Upper lobe of right lung (tissue), 1 donor: ENCODE measurements at places on chromosomes 4 and X. TPM values are rescaled to one million over a fixed set of nuclear protein-coding genes. Genes with fewer than 3 reads are reported as not detected.

GRCh38 chr4:6076391-6076790, 58.2 kb upstream of the C4orf50 start:
- no peak for DNase-seq

DNA sequence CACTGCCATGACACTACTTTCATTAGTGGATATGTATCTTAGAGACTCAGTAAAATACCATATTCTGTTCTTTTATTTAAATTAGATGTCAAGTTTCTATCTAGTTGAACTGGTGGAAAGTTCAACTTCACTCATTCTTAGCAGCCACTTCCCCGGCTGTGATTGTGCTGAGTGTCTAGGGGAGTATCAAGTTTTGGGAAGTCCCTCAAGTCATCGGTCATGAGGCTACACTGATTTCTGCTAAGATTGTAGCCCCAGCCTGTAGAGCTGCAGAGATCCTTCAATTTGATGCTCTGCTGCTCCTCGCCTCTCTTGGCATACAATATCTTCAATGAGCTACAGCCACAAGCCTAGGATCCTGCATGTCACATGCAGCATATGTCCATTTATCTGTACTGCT, 53.9 kb downstream of the DMP1 start:
- no peak for DNase-seq

DNA sequence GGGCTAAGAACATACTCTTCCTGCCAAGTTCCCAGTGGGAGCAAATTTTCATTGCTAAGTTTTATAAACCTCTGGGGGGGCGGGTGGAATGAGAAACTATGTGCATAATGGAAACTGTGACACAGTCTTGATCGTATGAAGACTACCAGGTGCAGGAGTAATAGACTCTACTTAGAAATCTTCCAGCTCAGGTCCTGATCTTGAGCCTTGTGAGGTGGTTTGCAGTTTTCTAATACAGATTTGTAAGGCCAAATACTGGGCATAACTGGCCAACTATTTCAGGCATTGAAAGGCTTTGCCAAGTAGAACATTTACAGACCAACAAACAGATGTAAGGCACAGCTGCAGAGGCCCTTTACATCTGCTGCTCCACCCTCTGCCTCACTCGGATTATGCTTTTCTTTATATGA, 89.7 kb upstream of the CBR4 start:
- DNase-seq: no peak

GRCh38 chrX:137573324-137574101, 7.6 kb downstream of the ZIC3 start:
- DNase-seq: no peak

DNA sequence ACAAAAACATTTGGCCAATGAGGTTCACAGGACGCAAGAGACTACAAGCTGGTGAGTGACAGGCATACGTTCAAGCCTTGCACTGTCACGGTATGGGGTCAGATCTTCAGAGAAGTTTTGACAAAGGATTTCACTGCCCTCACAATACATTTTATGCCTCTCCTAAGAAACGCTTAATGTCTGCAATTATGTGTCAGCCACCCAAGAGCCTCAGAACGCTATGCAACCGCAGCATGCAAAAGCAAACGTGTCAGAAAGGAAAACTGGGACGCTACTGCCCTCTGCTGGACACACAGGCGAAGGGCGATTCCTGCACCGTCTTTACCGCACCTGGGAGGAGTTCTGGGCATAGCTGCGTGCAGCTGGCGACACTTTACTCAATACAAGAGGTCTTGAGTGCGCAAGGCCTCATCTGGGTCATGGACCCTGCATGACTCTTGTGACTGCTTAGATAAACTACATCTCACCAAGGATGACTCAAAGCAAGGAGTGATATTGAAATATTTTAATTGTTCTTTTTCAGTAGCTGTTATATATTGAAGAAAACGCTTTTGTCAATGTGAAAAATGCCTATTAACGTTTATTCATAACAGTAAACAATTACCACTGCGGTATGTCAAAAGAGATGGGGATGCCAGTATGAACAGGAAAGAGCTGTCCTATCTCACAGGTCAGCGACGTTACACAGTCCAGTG, 147.6 kb upstream of the FRG1 start:
- DNase-seq: peak; percentile 79

DNA sequence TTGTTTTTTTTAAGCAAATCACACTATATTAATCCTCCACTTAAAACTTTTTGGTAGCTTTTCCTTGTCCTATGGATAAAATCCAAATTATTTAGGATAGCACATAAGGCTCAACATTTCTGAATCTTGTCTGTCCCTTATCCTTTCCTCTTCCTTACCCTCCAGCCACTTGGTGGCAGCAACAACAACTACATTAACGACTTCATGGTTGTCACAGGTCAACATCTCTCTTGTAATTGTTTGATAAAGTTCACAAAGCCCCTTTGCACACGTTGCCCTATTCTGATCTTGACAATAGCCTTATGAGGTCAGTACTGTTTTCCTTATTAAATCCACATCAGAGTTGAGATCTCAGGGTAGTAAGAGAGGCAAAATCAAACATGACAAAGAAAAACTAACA, 269.0 kb upstream of the PABPC4L start:
- DNase-seq: no peak

GRCh38 chr4:2913168-2913567, 50.0 kb downstream of the NOP14 start:
- DNase-seq: peak; percentile 80

DNA sequence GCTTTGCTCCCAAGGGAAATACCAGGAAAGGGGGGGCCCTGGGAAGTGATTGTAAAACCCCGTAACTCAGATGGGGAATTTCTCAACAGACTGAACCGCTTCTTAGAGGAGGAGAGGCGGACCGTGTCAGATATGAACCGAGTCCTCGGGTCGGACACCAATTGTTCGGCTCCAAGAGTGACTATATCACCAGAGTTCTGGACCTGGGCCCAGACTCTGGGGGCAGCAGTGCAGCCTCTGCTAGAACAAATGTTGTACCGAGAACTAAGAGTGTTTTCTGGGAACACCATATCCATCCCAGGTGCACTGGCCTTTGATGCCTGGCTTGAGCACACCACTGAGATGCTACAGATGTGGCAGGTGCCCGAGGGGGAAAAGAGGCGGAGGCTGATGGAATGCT, 1.0 kb downstream of the PNMA3 start:
- no peak for DNase-seq

DNA sequence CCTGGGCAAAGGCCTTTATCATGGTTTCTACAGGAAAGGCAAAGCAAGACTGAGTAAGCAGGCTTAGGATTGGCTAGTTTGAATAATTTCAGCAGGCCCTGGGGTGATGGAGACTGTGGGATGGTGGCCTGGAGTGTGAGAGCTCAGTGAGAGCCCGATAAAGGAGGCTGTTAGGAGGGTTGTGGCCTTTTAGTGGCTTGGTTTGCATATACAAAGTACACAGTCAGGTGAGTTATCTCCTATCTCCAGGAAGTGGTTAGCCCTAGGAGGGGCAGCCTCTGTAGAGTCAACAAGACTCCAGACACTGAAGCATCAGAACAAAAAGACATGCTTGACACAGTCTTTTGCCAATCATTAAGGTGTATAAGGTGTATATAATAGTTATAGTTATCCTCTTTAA, 157.2 kb downstream of the CFAP299 start:
- DNase-seq: no peak

GRCh38 chr4:138399081-138399480, 156.9 kb upstream of the SLC7A11 start:
- DNase-seq: no peak

DNA sequence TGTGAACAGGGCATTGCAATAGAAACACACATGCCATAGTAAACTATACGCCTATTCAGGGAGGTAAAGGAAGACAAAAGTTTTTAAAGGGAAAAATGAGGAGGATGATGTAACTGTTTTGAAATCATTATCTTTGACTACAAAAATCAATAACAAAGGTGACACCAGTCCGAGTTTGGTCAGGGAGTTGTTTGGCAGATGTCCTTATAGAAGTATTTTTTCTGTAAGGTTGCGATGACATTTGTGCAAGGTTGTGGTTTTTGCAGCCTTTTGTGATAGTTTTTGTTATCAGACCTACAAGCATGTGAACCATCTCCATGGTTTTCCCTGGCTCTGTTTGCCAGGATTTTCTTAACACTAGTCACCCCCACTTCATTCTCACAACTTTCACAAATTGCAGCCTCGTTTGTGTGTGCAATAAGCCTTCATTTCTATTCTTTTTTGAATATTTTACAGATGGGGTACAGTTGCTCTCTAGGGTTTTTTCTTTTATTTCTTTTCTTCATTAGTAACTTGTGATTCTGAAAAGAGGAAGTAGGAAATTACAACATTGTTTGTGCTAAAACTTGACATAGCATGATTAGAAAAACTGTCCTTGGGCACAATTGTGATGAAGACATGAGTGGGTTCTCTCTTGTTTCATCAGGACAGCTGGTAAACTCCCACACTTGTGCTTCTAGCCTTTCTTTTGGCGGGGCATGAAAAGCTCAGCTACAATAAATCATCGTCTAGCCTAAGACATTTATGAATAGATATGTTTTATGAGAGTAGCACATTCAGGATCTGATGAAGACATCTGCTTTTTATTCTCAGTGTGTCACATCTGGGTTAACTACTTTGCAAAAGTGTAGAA, 60.2 kb upstream of the PNPLA4 start:
- DNase-seq: no peak

GRCh38 chr4:133869486-133869885, 332.1 kb downstream of the PABPC4L start:
- no peak for DNase-seq

DNA sequence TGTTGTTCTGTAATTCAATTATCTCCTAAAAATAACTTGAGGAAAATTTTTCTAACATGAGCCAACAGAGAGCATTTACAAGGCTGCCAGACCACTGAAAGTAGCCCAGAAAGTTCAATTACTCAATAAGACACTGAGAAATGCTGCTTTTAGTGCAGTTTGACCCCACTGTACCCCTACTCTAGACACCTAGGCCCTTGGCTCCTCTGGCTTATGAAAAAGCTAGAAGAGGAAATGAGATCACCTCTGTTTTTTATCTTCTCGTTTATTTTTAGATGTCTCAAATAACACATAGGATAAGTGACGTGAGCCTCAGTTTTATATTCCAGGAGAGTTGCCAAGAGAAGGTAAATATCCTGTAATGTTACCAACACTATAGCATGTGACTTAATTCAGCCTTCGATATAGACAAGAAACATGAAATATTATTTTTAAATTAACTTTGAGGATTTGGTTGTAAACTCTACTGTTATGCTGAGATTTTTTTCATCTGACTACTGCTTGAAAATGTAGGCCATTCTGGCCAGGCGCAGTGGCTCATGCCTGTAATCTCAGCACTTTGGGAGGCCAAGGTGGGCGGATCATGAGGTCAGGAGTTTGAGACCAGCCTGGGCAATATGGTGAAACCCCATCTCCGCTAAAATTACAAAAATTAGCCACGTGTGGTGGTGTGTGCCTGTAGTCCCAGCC, 24.4 kb downstream of the TNIP3 start:
- DNase-seq: no peak

- no peak for DNase-seq
These were observed 415.2 kb upstream of the MAGEB16 start for GRCh38 chrX:35382966-35383365.

DNA sequence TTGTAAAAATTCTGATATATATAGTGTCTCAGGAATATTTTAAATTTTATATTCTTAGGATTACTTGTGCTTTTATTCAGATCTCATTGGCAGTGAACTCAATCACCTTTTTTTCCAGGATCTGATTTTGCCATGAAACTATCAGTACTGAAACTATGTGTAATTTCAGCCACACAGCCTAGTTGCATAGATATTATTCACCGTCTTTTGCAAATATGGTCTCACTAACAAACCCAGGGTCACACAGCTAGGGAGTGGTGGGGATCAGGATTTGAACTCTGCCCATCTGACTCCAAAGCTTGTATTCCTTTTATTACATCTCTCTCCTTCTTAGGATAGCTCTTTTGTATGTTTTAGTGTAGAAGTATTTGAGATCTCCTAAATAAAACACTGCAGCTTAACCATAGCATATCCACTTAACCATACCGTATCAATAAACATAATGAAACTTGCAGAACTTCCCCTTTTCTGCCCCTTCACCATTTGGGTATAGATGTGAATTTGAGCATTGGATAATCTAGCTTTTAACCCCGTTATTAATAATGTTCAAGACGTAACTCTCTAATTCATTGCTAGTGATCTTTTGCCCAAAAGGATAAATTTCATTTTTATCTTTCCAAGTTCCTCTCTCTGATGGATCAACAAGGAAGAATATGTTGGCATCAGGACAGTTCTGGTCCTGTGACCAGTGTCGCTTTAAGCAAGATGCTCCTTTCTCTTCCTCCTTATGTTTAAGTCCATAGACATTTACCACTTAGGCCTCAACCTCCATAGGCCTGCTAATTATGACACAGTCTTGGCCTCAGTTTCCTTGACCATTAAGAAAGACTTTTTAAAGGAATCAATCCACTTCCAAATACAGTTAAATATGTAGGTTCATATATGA, 74.6 kb downstream of the RAPGEF2 start:
- no peak for DNase-seq

DNA sequence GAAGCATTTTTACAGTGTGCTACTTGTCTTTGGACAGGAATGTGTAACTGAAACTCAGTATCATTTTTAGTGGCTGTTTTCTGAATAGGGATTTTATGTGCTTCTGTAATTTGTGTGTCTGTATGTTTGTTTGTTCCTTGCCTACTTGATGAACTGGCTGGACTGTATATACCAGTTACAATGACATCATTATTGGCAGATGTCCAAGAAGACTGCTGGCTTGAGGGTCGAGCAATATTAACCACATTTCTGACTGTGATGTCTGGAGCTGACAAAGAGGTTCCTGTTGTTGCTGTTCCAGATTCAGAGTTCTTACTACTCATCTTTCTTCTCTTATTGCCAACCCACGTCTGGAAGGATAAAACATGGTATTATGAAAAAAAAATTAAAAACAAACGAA, 33.0 kb downstream of the HDX start:
- no peak for DNase-seq

DNA sequence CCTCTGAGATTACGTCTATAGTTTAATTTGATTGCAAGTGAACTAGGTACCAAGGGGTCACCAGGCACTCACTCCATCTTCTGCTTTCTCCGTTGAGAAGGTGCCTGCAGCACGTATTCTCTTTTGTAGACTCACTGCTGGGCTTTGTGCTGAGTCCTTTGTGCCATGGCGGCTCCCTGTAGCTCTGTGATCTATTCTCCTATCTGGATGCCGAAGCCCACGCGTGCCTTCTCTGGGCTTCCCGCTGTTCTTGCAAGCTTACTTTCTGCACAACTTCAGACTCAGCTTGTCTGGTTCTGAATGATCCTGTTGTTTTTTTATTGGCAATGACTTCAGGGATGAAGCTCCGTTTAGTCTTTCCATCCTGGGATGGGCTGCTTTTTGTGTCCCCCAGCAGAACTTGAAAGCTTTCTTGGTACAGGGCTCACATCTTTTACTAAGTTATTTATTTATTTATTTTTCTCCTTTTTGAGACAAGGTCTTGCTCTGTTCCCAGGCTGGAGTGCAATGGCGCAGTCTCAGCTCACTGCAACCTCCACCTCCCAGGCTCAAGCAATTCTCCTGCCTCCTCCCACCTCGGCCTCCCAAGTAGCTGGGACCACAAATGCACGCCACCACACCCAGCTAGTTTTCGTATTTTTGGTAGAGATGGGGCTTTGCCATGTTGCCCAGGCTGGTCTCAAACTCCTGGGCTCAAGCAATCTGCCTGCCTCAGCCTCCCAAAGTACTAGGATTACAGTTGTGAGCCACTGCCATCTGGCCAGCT, 100.9 kb upstream of the NKX1-1 start:
- peak; percentile 27 for DNase-seq

The ADGRL3 gene
- total RNA-seq: 4.0 TPM

The TSPAN5 gene
- 6.9 TPM for total RNA-seq

The SHISA3 gene
- 5.8 TPM for total RNA-seq

The ARHGEF38 gene
- 15.5 TPM for total RNA-seq

The ZNF157 gene
- total RNA-seq: 0.23 TPM

The NUDT11 gene
- 0.64 TPM for total RNA-seq

The BOD1L1 gene
- total RNA-seq: 37.5 TPM

The HSFX2 gene
- total RNA-seq: not detected

The NUP62CL gene
- 0.78 TPM for total RNA-seq

The SLC2A9 gene
- 19.0 TPM for total RNA-seq

The CXCL10 gene
- 3.3 TPM for total RNA-seq
